GM18507 (cell line): ENCODE measurements at places on chromosomes 12 and 14.

GRCh38 chr12:105587237-105587636, 256.7 kb downstream of the C12orf75 start:
- no peak for DNase-seq

- DNase-seq: no peak
Measured at GRCh38 chr14:53946071-53946403, 10.6 kb downstream of the BMP4 start.

DNA sequence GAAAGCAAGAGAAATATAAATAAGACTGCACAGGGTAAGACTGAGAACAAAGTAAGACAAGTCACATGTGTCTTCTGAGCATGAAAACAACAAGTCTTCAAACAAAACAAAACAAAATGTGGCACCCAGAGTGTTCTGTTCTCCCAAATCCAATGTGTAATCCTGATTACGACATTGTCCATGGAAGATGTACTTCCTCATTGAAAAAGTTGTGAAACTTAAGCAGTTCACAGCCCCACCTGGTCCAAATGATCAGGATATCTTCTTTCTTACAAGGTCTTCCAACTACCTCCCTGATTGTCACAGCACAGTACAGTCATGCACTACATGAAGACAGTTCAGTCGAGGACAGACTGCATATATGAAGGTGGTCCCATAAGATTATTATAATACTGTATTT, 23.3 kb upstream of the NEK9 start:
- no peak for DNase-seq

DNA sequence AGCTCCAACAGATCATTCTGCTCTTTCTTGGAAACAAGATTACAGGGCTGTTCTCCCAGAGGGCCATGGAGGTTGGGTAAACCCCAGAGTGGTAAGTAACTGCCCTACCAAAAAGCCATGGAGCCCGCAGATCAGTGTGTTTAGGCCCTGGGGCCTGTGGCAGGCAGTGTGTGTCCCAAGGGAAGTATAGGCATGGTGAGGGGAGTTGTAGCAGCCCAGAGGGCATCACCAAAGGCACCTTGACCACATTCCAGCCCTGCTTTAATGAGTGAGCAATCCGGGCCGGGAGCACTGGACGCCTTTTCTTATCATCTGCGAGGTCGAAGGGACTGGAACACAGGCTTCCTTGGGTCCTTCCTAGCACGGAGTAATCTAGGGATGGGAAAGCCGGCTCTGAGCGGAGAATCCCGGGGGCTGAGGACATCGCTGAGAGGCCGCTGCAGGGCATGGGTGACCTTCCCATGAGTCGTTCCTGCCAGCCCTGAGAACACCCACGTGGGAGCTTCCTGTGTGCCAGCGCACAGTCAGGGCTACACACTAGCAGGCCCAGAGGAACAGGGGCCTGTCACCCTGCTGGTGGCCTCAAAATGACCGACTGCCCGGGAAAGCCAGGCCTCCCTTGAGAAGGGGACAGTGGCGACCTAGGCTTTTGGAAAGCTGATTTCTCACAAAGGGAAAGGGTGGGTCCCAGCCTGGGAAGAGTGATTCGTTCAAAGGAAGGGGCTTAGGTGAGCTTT, 91.3 kb downstream of the NINJ2 start:
- no peak for DNase-seq

DNA sequence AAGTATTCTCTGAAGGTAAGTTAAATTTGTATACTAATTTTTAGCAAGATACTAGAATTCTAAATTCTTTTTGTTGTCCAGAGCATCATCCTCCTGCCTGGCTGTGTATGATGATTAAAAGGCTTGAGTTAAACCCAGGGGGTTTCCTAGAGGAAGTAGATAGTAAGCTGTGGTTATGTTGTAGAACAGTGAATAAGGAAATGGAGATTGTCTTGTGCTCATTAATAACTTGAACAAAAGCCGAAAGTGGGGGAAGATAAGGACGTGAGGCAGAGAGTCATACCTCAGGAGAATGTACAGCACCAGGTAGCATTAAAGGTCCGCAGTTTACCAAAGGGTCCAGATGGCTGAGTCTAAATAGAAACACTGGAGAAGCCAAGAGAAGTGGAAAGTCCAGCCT, 42.0 kb downstream of the CKB start:
- DNase-seq: no peak

GRCh38 chr14:57060276-57060955, 208.3 kb downstream of the EXOC5 start:
- peak; percentile 35 for DNase-seq

DNA sequence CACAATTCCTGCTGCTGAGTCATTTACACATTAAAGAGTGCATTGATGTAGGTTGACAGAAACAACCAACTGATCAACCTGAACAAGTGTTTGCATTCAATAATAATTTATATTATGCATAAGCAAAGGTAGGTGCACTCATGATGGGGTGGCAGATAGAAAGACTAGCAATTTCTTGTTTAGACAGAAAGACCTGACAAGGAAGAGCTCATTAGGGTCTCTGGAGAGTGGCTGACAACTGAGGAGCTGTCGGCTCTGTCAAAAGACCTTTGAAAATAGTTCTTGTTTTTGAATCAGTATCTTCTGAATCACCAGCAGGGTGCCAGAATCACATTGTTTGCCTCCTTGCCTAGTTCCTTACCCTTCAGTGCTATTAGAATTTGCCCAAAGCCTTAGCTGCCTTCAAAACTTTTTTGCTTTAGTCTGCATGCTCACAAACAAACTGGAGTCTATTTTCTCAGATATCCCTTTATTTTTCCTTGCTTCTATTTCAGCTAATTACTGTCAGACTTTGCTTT, 234.7 kb downstream of the BTG1 start:
- no peak for DNase-seq
